Body of pancreas (tissue), 4 donors: ENCODE measurements at places on chromosomes 1 and 21.

GRCh38 chr1:25784575-25785051, 15.4 kb upstream of the SELENON start:
- no peak for DNase-seq

DNA sequence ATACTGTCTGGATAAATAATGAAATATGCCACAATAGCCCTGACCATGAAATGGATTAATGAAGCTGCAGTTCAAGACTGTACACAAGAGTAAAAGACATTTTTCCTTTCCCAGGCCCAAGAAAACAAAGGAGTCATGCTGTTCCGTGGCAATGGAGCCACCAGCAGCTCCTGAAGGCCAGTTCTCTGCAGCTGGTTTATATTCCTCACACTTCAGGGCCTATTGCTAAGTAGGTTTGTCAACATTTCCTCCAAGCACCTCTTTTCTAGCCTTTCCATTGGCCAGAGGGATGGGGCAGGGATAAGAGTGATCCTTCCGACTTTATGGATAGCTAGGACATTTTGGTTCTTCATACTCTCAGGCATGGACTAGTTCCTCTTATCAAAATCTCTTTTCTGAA, 24.2 kb upstream of the RGL1 start:
- no peak for DNase-seq

- peak; percentile 38 for DNase-seq
Observed at GRCh38 chr1:226408285-226409184, 642 bp upstream of the PARP1 start.

GRCh38 chr1:111747282-111747734, 8.1 kb upstream of the INKA2 start:
- peak; percentile 73 for DNase-seq

- no peak for DNase-seq
Observed at GRCh38 chr1:192866241-192866868, 57.5 kb downstream of the RGS2 start.

DNA sequence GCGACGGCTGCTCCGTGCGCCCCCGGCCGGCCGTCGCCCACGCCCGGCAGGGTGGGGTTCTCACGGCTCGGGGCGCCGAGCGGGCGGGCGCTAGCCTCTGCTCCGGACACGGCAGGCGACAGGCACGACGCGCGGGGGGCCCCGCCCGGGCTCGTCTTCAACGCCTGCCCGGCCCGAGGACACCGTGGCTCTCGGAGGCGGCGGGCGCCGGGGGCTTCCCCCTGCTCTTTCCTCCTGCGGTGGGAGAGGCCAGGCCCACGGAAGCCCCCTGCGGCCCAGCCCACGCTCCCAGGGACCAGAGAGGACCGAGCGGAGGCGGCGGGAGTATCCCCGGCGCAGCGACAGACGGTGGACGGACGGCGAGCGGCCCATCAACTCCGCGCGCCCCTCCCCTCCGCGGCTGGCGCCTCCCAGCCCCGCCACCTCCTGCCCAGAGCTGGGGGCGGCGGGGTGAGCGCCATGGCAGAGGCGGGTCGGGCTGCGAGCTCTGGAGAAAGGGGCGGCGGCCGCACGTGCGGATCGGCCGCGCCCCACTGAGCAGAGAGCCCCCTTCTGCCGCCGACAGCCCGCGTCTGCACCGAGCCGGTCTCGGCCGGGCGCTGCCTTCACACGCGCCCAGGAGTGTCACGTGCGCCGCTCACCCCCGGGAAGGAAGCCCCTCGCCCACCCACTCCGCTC, at the start of the genes SHE and TDRD10:
Gene SHE, minus strand, starts transcription at position 347 of the 678 bp plus-strand sequence. CDS start 386 bp downstream, outside the sequence.
Gene TDRD10, plus strand, starts transcription at position 154 of the 678 bp plus-strand sequence. CDS start 4,685 bp downstream, outside the sequence.
- DNase-seq: no peak

GRCh38 chr21:41207401-41208375, 39.7 kb downstream of the BACE2 start:
- DNase-seq: peak; percentile 77

DNA sequence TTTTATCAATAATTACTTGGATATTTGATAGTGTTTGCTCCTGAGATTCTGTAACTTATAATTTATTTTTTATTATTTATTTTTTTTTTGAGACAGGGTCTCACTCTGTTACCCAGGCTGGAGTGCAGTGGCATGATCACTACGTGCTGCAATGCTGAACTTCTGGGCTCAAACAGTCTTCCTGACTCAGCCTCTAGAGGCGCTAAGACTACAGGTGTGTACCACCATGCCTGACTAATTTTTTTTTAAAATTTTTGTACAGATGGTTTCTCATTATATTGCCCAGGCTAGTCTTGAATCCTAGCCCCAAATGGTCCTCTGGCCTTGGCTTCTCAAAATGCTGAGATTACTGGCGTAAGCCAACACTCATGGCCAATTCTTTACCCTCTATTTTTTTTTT, 845.5 kb upstream of the ADGRL4 start:
- DNase-seq: no peak

GRCh38 chr1:92516574-92516973, 29.8 kb upstream of the GFI1 start:
- no peak for DNase-seq

DNA sequence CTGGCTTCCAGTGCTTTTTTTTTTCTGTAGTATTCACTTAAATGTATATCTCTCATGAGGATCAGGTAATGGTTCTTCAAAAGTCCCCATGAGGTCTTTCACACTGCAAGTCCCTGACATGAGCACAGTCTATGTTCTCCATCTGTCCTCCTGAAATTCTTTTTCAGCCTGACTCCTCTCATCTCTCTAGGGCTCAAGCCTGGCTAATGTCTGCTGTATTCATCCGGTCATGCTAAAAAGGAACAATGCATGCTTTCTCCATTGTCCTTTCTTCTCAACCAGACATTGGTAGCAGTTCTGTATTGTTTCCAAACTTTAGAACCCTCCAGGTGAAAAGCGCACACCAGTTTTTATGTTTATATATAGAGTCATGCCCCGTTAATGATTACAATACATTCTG, 368.3 kb upstream of the OLFM3 start:
- DNase-seq: no peak

GRCh38 chr1:175191659-175192058, 917 bp downstream of the KIAA0040 start:
- DNase-seq: peak; percentile 45

DNA sequence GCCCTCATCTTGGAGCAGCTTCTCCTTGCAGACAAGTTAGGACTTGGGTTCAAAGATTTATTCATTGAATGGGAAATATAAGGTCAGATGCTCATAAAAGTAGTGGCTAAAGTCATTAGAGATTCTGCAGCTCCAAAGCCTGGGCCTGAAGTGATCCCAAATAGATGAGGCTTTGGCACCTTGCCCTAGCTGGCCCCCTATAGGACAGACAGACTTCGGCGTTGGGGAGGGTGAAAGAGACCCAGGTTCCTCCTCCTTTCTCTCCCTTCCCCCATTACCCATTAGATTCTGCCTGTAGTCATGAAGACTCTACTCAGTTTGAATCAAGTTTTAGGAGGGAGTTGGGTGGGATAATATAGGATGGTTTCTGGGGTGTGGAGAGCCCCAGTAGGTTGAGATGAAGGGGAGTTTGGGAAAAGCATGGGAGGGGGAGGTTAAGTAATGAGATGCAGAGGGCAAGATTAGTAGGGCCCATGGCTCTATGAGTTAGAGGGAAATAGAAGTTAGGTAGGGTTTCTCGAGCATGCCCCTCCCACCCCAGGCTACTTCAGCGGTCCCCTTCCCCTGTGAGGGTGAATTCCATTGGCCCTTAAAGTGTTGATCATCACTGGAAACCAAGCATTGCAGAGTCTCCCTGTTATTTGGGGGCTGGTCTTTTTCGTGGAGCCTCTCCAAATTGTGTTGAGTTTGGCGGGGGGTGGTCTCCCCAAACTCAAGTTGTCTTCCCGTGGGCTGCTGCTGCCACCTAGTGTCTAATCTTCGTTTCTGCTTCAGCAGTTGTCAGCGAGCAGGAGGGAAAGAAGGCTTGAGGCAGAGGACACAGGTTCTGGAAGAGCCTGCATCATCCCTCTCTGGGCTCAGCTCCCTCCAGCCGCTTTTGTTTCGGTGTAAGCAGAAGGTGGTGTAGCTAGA, 2.1 kb upstream of the AHDC1 start:
- DNase-seq: peak; percentile 57

DNA sequence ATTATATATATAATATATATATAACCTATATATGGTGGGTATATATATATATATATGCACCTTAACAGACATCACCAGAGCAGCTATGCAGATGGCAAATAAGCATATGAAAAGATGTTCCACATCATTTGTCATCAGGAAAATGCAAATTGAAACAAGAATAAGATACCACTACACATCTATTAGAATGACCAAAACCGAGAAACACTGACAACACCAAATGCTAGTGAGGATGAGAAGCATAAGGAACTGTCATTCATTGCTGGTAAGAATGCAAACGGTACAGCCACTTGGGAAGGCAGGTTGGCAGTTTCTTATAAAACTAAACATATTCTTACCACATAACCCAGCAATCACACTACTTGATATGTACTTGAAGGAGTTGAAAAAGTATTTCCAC, 219.8 kb upstream of the PRMT6 start:
- DNase-seq: no peak

DNA sequence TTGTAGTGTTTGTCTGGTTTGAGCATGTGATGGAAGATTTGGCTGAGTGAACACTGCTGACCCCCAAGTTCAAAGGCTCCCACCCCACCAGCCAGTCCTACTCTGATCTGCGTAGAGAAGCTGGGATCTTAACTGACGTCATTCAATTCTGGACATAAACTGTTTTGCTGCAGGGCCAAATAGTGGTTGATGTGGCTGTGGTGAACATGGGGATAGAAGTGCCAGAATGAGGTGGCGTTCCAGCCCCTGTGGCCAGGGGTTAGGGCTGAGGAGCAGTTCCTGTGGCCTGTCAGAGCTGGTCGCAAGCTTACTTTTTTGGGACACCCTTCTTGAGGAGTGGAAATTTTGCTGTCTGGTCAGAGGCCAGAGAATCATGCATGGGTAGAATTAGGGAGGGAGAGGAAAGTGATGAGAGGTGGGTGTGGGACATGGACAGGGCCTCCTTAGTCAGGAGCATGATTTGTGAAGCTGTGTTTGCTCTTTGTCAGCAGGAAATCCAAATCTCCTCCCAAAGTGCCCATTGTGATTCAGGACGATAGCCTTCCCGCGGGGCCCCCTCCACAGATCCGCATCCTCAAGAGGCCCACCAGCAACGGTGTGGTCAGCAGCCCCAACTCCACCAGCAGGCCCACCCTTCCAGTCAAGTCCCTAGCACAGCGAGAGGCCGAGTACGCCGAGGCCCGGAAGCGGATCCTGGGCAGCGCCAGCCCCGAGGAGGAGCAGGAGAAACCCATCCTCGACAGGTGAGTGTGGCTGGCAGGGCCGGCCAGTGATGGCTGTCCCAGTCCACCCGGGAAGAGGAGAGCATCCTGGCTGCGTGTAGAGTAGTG, 25.9 kb downstream of the SZRD1 start:
- no peak for DNase-seq

GRCh38 chr1:47224676-47225399, 7.2 kb downstream of the TAL1 start:
- no peak for DNase-seq

GRCh38 chr1:231954751-231955150, 328.2 kb downstream of the DISC1 start:
- no peak for DNase-seq

- DNase-seq: no peak
Observed at GRCh38 chr1:97243973-97244560, 522.5 kb downstream of the PTBP2 start.

- no peak for DNase-seq
Observed at GRCh38 chr1:175043824-175044223, 20.6 kb upstream of the MRPS14 start.

DNA sequence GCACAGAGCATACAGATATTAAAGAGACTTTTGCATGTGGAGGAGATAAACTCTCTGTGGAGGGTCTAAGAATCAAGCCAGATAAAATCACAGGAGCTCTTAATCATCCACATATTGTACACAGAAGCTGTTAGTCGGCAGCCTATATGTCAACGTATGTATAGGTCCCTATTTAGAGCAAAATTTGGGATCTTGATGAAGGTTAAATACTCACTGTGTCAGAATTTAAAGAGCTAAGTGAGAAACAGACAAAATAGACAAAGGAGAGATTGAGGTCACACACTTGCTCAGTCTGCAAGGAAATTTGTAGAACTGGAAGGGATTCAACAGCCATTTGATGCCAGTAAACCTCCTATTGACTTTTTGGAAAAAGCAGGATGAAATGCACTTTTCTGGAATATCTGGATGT, 4.1 kb upstream of the IRF2BP2 start:
- DNase-seq: no peak

- no peak for DNase-seq
Observed at GRCh38 chr1:220772846-220773245, 13.9 kb upstream of the MTARC1 start.

- DNase-seq: no peak
Observed at GRCh38 chr1:11873395-11874257, 14.9 kb upstream of the NPPB start.

GRCh38 chr1:30472009-30472408, 251.4 kb downstream of the MATN1 start:
- DNase-seq: no peak

GRCh38 chr1:244159646-244160045, 108.6 kb downstream of the ZBTB18 start:
- no peak for DNase-seq

DNA sequence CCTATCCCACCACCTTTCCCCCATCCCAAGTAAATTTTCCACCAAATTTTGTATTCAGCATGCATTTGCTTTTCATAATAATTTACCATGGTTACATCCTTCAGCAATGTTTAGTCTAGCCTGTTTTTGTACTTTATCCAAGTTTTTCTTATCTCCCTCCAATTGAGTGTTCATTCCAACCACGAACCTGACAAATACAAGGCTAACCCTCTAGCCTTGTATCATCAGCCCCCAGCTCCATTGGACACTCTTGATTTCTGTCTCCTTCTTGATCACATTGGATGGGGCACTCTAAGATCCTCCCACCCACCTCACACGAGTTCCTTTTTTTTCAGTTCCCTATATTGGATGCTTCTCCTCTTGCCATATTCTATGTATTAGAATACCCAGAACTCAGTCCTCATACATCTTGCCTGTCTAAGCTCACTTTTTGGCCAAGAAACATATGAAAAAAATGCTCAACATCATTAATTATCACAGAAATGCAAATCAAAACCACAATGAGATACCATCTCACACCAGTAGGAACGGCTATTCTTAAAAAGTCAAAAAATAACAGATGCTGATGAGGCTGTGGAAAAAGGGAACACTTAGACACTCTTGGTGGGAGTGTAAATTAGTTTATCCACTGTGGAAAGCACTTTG, 40.5 kb upstream of the SLC35F3 start:
- no peak for DNase-seq

DNA sequence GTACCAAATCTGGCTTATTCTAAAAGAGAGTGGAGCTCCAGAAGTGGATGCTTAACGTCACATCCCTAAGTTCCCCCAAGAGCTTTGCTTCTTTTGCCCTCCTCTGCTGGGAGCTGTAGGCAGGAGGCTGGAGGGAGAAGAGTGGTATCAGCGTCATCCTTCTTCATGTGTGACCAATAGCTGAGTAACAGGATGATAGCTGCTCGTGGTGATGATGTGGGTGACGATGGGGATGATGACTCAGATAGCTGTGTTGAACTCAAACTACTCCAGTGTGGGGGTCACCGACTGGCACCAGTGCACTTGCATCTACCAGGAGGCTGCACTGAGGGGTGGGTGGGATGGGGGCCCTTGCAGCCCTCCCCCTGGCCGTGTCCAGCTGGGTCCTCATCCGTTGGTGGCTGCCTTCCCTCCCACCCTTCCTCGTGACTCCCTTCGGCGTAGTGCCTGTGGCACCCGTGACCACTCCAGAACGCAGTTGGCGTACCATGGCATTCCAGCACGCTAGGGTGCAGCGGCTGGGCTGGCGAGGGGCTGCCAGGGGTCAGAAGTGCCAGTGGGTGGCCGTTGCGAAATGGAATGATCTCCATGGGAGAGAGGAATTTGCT, 1.1 kb downstream of the IGFN1 start:
- DNase-seq: no peak
